CD4-positive, CD25-positive, alpha-beta regulatory T cell (primary cell): ENCODE measurements at places on chromosomes 3 and 15. TPM values are rescaled to one million over a fixed set of nuclear protein-coding genes. Genes with fewer than 3 reads are reported as not detected.

TMEM62 gene
- 30.0 TPM for total RNA-seq

SLC22A13 gene
- 0.76 TPM for total RNA-seq

OXSR1 gene
- 62.3 TPM for total RNA-seq

GHSR gene
- total RNA-seq, result not detected

IGSF11 gene
- total RNA-seq, result not detected

RLBP1 gene
- not detected for total RNA-seq

DNAH12 gene
- total RNA-seq, result 0.22 TPM

LIPH gene
- total RNA-seq, result not detected

ADAMTS9 gene
- total RNA-seq, result 0.12 TPM

PDIA5 gene
- 1.3 TPM for total RNA-seq

SPATA12 gene
- total RNA-seq, result not detected

- no peaks in the 10 kb centered on the region for H3K36me3 ChIP-seq
- no peak for DNase-seq
- no peak overlapping the region for H3K4me3 ChIP-seq
- H3K27me3 ChIP-seq, result no peaks in the 10 kb centered on the region
Measured at GRCh38 chr3:108381529-108382140, 85.3 kb downstream of the HHLA2 start.

- no peaks in the 10 kb centered on the region for H3K27me3 ChIP-seq
- H3K4me3 ChIP-seq, result no peak overlapping the region
- no peaks in the 10 kb centered on the region for H3K36me3 ChIP-seq
- H3K27ac ChIP-seq, result no peak overlapping the region
Measured at GRCh38 chr3:182469086-182469485, 324.2 kb upstream of the ATP11B start.

DNA sequence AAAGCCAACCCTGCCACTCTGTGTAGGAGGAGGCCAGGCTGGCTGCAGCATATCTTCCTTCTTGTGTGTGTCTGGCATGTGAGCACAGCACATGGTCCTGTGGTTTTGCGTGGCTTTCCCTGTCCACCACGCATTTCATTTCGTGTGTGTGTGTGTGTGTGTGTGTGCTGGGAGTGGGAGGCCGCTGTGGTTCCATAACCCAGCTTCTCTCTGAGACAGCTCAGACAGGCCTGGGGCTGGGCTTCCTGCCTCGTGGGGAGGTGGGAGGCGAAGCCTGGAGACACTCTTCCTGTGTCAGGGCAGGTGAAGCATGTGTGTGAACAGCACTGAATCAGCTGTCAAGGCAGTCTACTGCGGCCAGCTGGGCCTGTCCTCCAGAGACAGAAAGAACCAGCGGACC is 16.0 kb upstream of the MRPS22 start:
- H3K27me3 ChIP-seq, result peaks cover 3% of the 10 kb centered on the region
- no peak for DNase-seq
- H3K27ac ChIP-seq, result no peak overlapping the region
- H3K4me1 ChIP-seq, result peaks cover 4% of the 10 kb centered on the region
- no peaks in the 10 kb centered on the region for H3K36me3 ChIP-seq

DNA sequence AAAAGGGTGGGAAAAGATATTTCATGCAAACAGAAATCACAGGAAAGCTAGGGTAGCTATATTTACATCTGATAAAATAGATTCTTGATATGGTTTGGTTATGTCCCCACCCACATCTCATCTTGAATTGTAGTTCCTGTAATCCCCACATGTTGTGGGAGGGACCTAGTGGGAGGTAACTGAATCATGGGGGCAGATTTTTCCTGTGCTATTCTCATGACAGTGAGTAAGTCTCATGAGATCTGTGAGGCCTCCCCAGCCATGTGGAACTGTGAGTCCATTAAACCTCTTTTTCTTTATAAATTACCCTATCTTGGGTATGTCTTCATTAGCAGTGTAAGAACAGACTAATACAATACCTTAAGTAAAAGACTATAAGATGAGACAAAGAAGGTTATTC is 558.1 kb downstream of the RSL24D1 start:
- no peak overlapping the region for H3K4me3 ChIP-seq
- H3K27me3 ChIP-seq, result no peaks in the 10 kb centered on the region
- no peak overlapping the region for H3K27ac ChIP-seq
- H3K36me3 ChIP-seq, result no peaks in the 10 kb centered on the region
- no peak for DNase-seq

- no peaks in the 10 kb centered on the region for H3K27me3 ChIP-seq
- H3K4me3 ChIP-seq, result no peak overlapping the region
- H3K36me3 ChIP-seq, result peaks cover 8% of the 10 kb centered on the region
Measured at GRCh38 chr15:99315636-99316035, 64.4 kb downstream of the LRRC28 start.

GRCh38 chr3:48656061-48656840 is 6.4 kb downstream of the CELSR3 start:
- H3K27me3 ChIP-seq, result no peaks in the 10 kb centered on the region
- no peaks in the 10 kb centered on the region for H3K36me3 ChIP-seq
- H3K4me1 ChIP-seq, result peaks cover 26% of the 10 kb centered on the region

DNA sequence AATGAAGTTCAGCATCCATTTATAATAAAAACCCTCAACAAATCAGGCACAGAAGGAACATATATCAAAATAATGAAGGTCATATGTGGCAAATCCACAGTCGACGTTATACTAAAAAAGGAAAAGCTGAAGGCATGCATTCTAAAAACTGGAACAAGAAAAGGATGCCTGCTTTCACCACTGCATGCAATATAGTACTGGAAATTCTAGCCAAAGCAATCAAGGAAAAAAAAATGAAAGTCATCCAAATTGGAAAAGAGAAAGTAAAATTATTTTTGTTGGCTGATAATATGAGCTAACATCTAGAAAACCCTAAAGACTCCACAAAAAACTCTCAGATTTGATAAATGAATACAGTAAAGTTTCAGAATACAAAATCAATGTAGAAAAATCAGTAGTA is 1123.2 kb downstream of the TBL1XR1 start:
- no peaks in the 10 kb centered on the region for H3K4me1 ChIP-seq
- no peak for DNase-seq
- H3K4me3 ChIP-seq, result no peak overlapping the region
- H3K36me3 ChIP-seq, result no peaks in the 10 kb centered on the region
- no peak overlapping the region for H3K27ac ChIP-seq
- H3K27me3 ChIP-seq, result no peaks in the 10 kb centered on the region

- no peaks in the 10 kb centered on the region for H3K4me1 ChIP-seq
- H3K36me3 ChIP-seq, result no peaks in the 10 kb centered on the region
- H3K27me3 ChIP-seq, result peaks cover 1% of the 10 kb centered on the region
- H3K4me3 ChIP-seq, result no peak overlapping the region
- no peak for DNase-seq
Measured at GRCh38 chr3:170528726-170529125, 57.1 kb downstream of the SLC7A14 start.

DNA sequence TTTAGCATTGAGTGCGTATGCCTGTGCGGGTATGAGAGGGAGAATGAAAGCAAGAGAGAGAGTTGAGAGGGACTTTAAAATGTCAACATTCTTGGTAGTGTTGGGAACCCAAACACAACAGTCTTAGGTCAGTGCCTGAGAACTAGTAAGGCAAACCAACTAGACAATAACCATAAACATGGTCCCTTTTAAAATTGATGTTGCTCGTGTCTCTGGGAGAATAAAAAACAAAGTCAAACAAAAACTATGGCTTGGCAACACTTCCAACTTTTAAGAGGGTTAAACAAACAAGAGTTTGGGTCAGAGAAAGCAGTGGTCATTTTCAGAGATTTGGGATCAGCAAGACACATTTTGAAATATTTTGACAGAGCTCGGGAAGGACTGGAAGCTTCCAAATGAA is 146.7 kb upstream of the THBS1 start:
- H3K36me3 ChIP-seq, result no peaks in the 10 kb centered on the region
- no peak overlapping the region for H3K4me3 ChIP-seq
- no peak for DNase-seq
- no peaks in the 10 kb centered on the region for H3K4me1 ChIP-seq
- peaks cover 24% of the 10 kb centered on the region for H3K27me3 ChIP-seq
- H3K27ac ChIP-seq, result no peak overlapping the region

DNA sequence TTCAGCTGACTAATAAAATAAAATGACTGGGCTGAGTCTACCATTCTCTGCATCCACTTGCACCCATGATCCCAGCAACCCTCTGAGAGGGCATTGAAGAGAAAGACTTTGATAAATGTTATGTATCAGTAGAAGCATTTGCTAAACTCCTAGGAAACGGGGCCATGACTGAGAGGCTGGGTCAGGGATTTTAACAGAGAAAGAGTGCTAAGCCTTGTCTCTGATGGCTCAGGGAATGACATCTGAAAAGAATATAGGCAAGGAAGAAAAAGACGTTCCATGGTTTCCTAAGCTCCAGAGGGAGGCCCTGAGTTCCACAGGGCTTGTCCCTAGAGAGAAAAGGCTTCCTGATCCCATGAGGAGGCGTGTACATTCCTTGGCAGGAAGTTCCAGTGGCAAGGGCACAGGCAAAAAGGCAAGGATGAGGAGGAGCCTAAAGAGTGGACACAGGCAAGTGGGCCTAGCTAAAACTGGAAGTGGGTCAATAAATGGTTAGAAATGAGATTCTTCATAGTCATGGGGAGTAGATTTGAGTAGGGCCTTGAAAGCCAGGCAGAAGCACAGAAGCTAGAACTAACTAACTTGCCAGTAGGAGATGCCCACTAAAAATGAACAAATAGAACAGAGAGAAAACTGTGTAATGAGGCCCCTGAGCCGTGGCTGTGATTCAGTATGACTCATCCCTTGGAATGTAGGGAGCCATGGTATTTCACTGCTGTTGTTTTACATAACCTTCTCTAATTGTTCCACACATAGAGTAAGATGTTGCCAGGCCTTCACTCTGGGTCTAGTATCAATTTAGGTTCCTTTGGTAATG is 44.9 kb upstream of the MANF start:
- no peaks in the 10 kb centered on the region for H3K36me3 ChIP-seq
- H3K27me3 ChIP-seq, result no peaks in the 10 kb centered on the region
- no peak for DNase-seq
- H3K4me1 ChIP-seq, result no peaks in the 10 kb centered on the region
- H3K27ac ChIP-seq, result no peak overlapping the region

DNA sequence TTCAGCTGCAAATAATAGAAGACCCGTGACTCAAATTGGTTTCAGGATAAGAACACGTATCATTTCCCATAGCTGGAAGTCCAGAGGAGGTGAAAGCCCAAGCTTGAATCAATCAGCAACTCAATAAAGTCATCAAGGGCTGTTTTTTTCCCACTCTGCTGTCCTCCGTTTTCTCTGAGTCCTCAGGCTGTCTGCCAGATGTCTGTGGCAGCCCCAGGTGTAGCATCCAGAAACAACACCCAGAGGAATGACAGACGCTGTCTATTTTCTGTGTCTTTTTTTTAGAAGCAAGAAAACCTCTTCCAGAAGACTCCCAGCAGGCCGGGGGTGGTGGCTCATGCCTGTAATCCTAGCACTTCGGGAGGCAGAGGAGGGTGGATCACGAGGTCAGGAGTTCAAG is 204.4 kb downstream of the FAM43A start:
- no peak overlapping the region for H3K4me3 ChIP-seq
- no peaks in the 10 kb centered on the region for H3K27me3 ChIP-seq
- no peaks in the 10 kb centered on the region for H3K4me1 ChIP-seq
- no peaks in the 10 kb centered on the region for H3K36me3 ChIP-seq
- H3K27ac ChIP-seq, result no peak overlapping the region

GRCh38 chr3:39281533-39281932 is 1.7 kb upstream of the CX3CR1 start:
- no peak overlapping the region for H3K4me3 ChIP-seq
- H3K27me3 ChIP-seq, result no peaks in the 10 kb centered on the region
- no peak overlapping the region for H3K27ac ChIP-seq

DNA sequence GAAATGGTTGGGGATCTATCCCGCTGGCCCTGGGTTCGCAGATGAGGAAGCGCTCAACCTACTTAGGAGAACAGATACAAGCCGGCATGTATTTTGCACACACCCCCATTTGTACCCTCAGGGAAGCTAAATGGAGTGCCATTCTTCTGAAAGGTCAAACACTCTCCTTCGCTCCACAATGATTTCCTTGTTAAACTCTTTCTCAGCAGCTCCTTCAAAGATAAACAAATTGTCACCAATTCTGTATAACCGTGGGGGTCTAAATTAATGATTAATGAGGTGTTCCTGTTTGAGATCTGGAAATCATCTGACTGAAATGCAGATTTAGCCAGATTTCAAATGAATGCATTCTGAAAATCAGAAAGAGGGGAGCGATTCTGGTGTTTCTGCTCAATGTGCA is 124.0 kb downstream of the MEGF11 start:
- no peaks in the 10 kb centered on the region for H3K36me3 ChIP-seq
- H3K4me1 ChIP-seq, result no peaks in the 10 kb centered on the region
- peaks cover 3% of the 10 kb centered on the region for H3K27me3 ChIP-seq
- no peak for DNase-seq

- DNase-seq, result no peak
- H3K27me3 ChIP-seq, result no peaks in the 10 kb centered on the region
- H3K27ac ChIP-seq, result no peak overlapping the region
- no peaks in the 10 kb centered on the region for H3K36me3 ChIP-seq
- H3K4me3 ChIP-seq, result no peak overlapping the region
- H3K4me1 ChIP-seq, result no peaks in the 10 kb centered on the region
Measured at GRCh38 chr15:45919806-45920205, 285.0 kb downstream of the SQOR start.

GRCh38 chr15:62612771-62613170 is 429.8 kb upstream of the TPM1 start:
- no peak overlapping the region for H3K27ac ChIP-seq
- H3K4me1 ChIP-seq, result no peaks in the 10 kb centered on the region
- H3K4me3 ChIP-seq, result no peak overlapping the region
- H3K36me3 ChIP-seq, result no peaks in the 10 kb centered on the region
- no peak for DNase-seq
- no peaks in the 10 kb centered on the region for H3K27me3 ChIP-seq

DNA sequence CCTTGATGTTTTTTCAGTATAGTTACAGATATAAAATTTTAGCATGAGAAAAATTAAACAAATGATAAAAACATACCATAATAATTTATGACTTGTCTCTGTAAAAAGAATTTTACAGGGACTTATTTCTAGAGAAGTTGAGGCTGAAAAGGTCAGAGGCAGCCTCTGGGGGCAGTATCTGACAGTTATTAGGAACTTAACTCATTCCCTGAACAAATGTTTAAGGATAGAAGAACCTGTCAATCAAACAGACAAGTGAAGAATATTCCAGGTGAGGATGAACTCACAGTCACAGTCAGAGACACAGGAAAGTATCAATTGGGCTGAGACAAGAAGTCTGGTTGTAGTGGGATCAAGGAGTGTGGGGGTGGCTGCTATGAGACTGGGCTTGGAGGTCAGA is 7.3 kb downstream of the MYLK start:
- no peak for DNase-seq
- H3K4me1 ChIP-seq, result no peaks in the 10 kb centered on the region
- H3K27ac ChIP-seq, result no peak overlapping the region
- H3K27me3 ChIP-seq, result peaks cover 1% of the 10 kb centered on the region
- no peaks in the 10 kb centered on the region for H3K36me3 ChIP-seq
- no peak overlapping the region for H3K4me3 ChIP-seq

- no peak for DNase-seq
- H3K27ac ChIP-seq, result no peak overlapping the region
- no peaks in the 10 kb centered on the region for H3K27me3 ChIP-seq
- no peaks in the 10 kb centered on the region for H3K4me1 ChIP-seq
- no peaks in the 10 kb centered on the region for H3K36me3 ChIP-seq
Measured at GRCh38 chr15:65344914-65345275, 32.9 kb downstream of the IGDCC3 start.
